AG08395 (cell line): ENCODE measurements at places on chromosomes 2 and 18.

DNA sequence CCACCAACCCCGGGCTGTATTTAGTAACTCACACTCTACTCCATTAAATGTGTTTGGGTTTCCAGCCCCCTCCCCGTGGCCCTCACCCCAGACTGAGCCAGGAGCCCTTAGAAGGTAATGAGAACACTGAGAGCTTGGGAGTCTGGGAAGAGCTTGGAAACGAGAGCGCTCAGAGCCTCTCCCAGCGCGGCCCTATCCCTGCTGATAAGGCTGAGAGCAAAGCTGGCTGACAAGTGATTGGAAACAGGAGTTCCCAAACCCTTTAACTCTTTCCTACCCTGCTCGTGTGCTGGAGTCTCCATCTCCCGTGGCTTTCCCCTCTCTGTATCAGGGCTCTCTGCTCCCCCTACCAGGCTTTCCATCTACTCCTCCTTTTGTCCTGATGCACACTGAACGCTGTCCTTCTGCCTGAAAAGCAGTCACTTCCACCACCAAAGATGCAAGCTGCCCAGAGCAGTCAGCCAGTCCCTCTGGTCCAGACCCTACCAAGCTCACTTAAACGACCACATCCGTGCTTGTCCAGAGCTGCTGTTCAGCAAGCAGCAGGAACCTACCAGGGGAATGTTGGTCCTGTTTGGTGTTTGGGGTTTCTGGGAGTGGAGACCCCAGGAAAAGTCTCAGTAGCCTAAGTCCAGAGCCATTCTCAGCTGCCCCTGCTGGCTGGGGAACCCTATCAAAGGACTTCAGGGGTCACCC lies 100.0 kb upstream of the PKDCC start:
- no peak for DNase-seq

GRCh38 chr2:191114403-191114886 lies 36.3 kb downstream of the STAT4 start:
- DNase-seq, result peak; percentile 11

DNA sequence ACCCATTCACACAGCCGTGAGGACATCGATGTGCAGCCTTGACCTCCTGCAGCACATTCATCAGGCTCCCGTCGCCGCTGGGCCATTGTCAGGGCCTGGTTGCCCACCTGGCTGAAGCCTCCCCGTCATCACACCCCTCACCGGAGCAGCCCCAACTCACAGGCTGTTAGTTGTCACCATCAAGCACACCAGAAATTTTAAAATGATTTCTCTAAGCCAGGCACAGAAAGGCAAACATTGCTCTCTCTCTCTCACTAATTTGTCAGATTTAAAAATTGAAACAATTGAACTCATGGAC lies 167.1 kb downstream of the RTP5 start:
- no peak for DNase-seq

DNA sequence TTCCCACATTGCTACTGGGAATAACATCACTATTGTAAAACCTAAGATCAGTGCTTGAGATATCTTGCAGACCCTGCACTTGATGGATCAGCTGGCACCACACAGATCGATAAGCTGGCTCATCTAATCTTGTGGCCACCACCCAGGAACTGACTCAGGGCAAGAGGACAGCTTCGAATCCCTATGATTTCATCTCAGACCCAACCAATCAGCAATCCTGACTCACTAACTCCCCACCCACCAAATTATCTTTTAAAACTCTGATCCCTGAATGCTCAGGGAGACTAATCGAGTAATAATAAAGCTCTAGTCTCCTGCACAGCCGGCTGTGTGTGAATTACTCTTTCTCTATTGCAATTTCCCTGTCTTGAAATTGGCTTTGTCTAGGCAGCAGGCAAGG lies 11.3 kb upstream of the TEX44 start:
- no peak for DNase-seq

- DNase-seq, result no peak
These were observed 48.1 kb downstream of the CYTIP start for GRCh38 chr2:157395811-157396210.

DNA sequence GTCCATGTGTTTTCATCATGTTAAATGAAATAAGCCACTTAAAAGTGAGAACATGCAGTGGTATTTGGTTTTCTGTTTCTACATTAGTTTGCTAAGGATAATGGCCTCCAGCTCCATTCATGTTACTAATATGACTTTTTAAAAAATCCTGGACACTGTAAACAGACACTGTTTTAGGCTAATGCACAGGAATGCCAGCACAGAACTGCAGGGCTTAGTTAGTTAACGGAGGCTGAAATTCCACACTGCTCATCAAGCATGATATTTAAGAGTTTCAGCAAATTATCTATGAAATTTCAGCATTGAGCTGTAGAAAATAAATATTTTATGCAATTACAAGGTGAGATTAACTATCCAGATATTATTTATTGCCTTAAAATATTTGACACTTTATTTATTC lies 42.5 kb upstream of the PAX3 start:
- DNase-seq, result no peak

- DNase-seq, result no peak
These were observed 162.2 kb downstream of the PRPF40A start for GRCh38 chr2:152555048-152555447.

- DNase-seq, result no peak
These were observed 47.4 kb upstream of the GPR45 start for GRCh38 chr2:105194022-105194675.

- no peak for DNase-seq
These were observed 3.0 kb downstream of the PASK start for GRCh38 chr2:241146286-241146685.

GRCh38 chr2:24509840-24510239 lies 18.8 kb downstream of the NCOA1 start:
- DNase-seq, result no peak

- peak; percentile 60 for DNase-seq
These were observed 30.6 kb upstream of the PPP3R1 start for GRCh38 chr2:68282811-68283418.

DNA sequence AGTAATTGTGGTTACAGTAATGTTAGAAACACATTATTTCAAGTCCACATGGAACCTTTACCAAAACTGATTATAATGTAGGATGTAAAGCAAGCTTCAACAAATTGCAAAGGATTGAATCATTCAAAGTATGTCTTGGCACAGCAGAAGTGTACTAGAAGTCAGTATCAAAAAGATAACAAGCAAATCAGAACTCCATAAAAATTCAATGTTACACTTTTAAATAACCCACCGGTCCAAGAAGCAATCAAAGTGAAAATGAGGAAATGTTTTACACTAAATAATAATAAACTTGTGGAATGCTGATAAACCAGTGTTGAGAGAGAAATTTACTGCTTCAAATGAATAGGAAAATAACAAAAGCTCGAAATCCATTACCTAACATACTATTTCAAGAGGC lies 47.7 kb downstream of the TTC21B start:
- DNase-seq, result no peak

- DNase-seq, result no peak
These were observed 9.6 kb downstream of the TRIM54 start for GRCh38 chr2:27291865-27292264.

GRCh38 chr2:69565431-69565839 lies 78.1 kb downstream of the AAK1 start:
- DNase-seq, result no peak

- no peak for DNase-seq
These were observed 53.6 kb downstream of the CCDC93 start for GRCh38 chr2:117960231-117960630.

DNA sequence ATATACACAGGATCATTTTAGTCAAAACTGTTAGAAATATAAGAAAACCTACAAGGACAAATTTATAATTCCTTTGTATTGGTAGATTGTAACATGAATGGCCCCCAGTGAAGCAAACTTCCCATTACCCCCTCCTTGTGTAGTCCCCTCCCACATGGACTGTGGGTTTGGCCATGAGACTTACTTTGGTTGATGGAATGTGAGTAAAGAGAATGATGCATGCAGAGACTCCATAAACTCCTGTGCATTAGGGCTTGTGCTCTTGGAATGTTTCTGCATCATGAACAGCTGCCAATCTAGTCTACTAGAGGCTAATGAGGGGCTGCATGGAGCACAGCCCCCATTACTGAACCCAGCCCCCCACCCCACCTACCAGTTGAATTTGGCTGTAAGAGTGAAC lies 8.3 kb upstream of the TGFA start:
- peak; percentile 29 for DNase-seq

DNA sequence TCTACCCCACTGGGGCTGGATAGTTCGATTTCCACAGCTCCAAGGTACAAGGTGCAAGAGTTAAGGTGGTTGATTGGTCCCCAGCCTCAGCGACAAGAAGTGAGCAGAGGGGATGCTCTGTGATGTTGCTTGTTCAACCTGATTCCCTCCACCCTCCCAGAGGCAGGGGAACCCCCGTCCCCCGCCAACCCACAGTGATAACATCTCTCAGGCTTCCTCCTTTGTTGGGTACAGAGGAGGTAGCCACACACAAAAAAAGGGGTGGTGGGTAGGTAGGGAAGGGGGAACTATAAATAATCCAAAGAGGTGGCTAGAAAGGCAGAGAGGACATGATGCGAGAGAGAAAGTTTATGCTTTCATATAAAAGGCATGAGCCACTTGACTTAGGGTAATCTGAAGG lies 192.9 kb upstream of the POU3F3 start:
- DNase-seq, result no peak

- DNase-seq, result no peak
These were observed 27.1 kb downstream of the TTC32 start for GRCh38 chr2:19874726-19875125.

DNA sequence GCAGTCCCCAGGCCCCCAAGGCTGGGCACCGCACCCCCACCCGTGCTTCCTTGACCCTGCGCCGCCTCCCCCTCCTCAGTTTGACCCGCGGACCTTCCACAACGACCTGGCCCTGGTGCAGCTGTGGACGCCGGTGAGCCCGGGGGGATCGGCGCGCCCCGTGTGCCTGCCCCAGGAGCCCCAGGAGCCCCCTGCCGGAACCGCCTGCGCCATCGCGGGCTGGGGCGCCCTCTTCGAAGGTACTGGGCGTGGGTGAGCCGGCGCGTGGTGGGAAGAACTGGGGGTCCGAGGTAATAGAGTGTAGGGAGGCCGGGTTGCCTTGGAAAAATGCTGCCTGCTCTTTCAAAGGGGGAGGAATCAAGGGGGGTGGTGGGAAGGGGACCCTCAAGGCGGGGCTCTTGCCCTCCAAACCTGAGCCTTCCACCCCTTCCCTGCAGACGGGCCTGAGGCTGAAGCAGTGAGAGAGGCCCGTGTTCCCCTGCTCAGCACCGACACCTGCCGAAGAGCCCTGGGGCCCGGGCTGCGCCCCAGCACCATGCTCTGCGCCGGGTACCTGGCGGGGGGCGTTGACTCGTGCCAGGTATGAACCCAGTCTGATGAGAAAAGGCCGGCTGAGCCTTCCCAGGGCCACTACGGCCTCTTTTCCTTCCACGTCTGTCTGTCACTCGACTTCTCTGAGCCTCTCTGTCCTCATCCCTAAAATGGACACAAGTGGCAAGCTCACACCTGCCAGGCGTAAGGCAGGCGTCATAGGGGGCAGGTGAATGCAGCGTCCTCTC lies 2.6 kb downstream of the PRSS56 start:
- no peak for DNase-seq

- DNase-seq, result no peak
These were observed 84.1 kb upstream of the EPC2 start for GRCh38 chr2:148560496-148560895.

GRCh38 chr2:145288650-145289496 lies 769.0 kb upstream of the ZEB2 start:
- no peak for DNase-seq

GRCh38 chr2:196182439-196183171 lies 11.2 kb upstream of the STK17B start:
- DNase-seq, result no peak

GRCh38 chr2:71226096-71226964 lies 573 bp downstream of the PAIP2B start:
- DNase-seq, result no peak

DNA sequence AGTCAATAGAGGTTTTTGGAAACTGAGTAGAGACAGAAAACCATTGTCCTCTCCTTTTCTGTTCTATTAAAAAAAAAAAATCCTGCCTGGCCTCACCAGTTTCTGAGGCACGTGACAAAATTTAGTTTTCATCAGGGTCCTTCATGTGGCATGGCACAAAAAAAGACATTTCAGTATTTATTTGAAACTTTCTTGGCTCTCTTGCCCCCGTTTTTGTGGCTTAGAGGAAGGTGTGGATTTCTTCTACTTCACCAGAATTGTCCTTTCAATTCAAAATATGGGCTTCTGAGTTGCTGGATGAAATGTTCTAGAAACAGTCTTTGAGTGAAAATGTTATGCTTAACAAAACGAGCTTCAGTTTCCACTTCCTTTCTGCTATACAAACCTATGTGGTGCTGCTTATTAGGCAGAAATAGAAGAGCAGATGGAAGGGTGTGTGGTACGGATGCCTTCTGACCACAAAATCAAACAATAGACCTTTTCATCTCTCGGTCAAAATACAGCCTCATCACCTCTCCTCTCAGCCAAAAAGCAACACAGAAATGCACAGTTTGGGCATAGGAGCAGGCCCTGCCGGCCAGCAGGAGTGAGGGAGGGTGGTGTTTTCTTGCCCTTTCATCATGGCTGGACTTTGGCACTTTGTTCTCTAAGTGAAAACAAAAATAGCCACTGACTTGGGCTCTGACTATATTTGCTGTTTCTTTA lies 89.2 kb downstream of the SH3RF3 start:
- no peak for DNase-seq

GRCh38 chr2:33321236-33321771 lies 155.1 kb upstream of the RASGRP3 start:
- DNase-seq, result peak; percentile 64

- DNase-seq, result peak; percentile 83
These were observed at the start of gene HOXD1 for GRCh38 chr2:176187899-176188773. HOXD1 (plus strand) TSS chr2:176188668; CDS start chr2:176188802, 134 bp downstream.

DNA sequence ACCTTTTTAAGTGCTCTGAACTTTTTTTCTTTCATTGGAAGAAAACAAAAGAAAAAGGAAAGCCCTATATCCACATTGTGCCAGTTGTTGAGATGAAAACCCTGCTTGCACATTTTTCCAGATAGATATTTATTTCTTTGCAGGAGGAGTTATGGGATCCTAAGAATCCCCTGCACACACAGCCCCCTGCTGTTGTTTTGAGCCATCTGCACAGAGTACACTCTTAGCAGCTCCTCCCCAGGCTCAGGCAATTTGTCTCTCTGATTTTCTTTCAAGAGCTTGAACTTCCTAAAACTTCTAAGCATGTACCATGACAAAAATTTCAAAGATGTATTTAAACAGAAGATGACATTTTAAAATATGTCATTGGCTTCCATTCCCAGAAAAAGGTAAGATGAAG lies 436.9 kb downstream of the METTL4 start:
- DNase-seq, result no peak

DNA sequence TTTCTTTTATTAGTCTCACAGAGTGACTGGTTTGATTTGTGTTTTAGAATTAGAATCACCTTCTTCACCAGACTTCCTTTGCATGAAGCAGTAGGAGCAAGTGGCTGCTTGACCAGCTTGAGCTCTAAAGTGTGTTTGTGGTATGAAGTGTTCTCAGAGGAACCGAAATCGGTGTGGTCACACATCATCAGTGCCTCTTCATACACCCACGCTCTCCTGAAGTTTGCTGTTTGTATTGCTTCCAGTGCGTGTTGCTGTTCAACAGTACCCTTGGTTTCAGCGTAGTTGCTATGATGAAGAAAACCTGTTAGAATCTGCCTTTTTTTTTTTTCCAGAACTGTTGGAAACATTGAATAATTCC lies 77.9 kb downstream of the LIMS1 start:
- DNase-seq, result no peak
